ENCODE measurements at places on chromosomes 7 and 10.
A peak's percentile ranks its signal among the peaks of the same experiment; 100 is the strongest.

DNA sequence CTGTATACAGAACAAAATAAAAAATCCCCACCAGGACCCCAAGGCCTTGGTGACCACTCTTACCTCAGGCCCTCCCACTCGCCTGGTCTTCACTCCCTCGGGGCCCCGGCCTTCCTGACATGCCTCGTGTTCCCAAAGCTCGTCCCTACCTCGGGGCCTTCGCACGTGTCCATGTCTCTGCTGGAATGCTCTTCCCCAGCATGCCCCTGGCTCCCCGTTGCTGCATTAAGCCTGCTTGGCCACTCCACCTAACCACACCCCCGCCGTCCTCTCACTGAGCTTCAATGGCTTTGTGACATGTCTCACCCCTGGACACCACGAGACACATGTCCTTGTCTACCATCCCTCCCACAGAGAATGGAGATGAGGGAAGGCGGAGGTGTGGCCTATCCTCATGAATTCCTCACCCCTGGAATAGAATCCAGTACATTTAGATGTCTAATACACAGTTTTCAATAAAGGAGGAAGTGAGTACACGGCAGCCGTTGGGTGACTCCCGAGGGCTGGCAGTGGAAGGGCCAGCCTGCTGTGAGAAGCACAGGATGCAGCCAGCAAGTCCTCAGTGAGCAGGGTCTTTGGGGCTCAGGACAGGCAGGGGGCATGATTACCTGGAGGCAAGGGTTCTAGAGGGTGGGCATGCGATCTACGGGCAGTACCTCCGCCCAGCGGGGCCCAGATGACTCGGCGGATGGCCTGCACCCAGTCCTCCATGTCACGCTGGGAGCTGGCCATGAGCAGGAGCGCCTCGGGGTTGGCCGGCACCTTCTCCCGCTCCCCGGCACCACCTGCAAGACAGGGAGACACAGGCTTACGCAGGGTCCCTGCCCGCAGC, 125.7 kb downstream of the ARHGAP22 start:
- no peak for DNase-seq

- DNase-seq: no peak
Measured at GRCh38 chr7:117982071-117983055, 109.1 kb upstream of the CTTNBP2 start.

DNA sequence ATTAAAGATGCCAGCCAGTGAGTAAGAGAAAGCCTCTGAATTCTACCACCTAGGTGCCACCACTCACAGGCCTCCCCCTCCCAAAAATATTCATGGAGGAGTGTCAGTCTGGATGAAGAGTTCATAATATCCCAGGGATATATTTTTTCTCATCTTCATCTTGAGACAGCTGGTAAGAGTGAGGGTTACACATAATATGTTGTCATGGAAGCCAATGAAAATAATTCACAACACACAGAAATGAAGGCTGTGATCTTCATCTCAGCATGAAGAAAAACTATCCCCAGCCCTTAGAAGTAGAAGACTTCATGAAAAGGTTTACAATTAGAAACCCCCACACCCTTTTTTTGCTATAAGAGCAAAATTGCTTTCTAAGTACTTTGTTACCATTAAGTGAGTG, 175.6 kb downstream of the DNAH11 start:
- DNase-seq: no peak

DNA sequence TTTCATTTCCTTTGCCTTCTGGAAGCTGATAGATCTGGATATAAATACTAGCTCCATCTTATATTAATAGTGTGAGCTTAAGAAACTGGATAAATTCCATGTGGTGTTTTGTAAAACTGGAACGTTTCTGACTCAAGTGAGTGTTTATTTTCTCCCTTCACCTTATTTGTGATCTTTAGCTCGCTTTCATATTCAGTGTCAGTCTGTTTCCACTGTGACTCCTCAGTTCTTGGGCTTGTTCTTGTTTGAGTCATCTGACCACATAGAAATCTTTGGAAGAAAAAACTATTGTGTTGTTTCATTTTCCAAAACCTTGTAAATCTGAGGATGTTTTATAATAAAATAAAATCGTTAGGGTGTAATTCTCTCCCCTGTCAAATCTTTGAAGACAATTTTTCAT, 186.4 kb downstream of the POLR1F start:
- DNase-seq: peak; percentile 12

GRCh38 chr10:127154831-127155620, 41.4 kb downstream of the INSYN2A start:
- DNase-seq: no peak

- DNase-seq: no peak
Measured at GRCh38 chr7:28155964-28156363, 24.6 kb downstream of the JAZF1 start.

GRCh38 chr10:126868371-126868770, 36.9 kb upstream of the DOCK1 start:
- DNase-seq: no peak

GRCh38 chr10:121337427-121337826, 260.8 kb downstream of the FGFR2 start:
- no peak for DNase-seq

DNA sequence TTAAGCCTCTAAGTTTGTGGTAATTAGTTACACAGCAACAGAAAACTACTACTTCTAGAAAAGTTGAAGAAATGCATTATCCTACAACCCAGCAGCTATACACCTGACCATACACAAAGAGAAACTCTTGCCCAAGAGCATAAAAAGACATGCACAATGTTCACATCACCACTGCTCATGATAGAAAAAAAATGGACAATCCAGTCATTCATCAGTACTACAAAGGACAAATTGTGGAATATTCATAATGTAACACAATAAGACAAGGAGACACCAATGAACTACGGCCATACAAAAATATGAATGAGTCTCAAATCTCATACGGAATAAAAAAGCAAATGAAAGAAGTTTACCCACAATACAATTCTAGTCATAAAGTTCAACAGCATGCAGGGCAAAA, 87.4 kb downstream of the ZFAND4 start:
- DNase-seq: no peak

- peak; percentile 69 for DNase-seq
Measured at GRCh38 chr7:135650831-135651573, 11.3 kb upstream of the STMP1 start.
